ENCODE measurements at places on chromosomes 5 and 9.

GRCh38 chr9:103397868-103398600 lies 402.9 kb downstream of the CYLC2 start:
- no peak for DNase-seq

GRCh38 chr9:100554935-100555401 lies 22.9 kb upstream of the CAVIN4 start:
- no peak for DNase-seq

GRCh38 chr9:126965541-126966428 lies 51.2 kb downstream of the RALGPS1 start:
- peak; percentile 55 for DNase-seq

DNA sequence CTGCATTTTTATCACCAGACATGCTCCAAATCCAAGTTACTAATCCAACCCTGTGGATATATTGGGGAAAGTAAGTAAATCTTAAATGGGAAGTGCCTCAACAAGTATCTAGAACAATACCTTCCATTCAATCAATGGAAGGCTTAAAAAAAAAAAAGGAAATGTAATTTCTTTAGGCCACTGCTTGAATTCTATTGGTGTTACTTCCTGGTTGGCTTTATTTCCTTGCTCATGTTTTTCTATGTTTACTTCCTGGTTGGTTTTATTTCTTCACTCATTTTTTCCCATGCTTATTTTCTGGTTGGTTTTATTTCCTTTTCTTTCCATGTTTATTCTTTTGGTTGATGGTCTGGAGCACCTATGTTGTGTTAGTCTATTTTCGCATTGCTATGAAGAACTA lies 363.9 kb downstream of the KDM4C start:
- DNase-seq, result no peak

GRCh38 chr5:155661859-155662258 lies 648.3 kb downstream of the KIF4B start:
- no peak for DNase-seq

- DNase-seq, result no peak
Measured at GRCh38 chr5:20615888-20616563, 628.0 kb upstream of the CDH18 start.

All from left forelimb (tissue), 1 donor.